ENCODE measurements at places on chromosomes 1 and 21.

DNA sequence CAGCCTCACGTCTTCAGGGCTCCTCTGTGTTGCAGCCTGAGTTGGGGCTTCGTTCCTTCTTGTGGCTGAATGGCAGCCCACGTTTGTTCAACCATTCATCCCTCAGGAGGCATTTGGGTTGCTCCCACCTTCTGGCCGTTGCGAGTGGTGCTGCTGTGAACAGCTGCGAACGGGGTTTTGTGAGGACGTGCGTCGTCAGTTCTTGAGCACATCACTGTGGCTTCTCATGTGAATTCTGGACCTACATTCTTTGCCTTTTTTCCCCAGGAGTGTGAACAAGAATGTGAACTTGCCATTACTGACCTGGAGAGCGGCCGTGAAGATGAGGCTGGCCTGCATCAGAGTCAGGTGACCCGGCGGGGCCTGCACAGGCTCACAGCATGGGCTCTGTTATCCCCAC is 21.9 kb downstream of the PCNT start:
- DNase-seq, result no peak

DNA sequence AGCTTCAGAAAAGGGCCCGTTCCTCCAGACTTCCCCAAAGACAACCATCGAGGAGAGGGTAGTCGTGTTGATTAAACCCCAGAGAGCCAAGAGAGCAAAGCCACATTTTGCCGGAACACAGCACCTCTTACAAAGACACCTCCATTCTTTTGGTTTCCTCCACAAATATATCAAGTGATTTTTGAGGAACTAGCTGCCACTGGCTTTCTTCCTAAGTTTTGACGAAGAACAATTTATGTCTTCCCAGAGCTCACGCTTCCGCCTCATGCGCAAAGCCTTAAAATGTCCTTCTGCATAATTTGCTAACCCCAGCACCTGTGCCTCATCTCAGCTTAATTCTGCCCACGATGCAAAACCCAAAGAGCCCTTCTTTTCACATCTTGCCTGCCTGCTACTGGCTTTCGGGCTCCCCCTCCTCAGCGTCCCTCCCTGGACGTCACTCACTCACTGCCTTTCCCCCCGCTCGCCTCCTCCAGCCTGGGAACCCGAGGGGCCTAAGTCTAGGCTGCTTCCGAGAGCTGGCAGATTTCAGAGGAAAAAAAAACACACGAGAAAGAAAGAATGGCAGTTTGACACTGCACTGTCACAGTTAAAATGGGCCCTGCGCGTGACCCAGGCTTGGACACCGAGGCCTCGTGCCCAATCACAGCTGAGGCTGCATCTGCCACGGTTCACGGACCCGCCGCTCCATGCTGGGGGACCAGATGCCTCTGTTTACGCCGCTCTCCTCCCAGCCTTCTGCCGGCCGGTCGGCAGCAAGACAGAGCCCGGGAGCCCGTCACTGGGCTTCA is 77.6 kb upstream of the IFNAR2 start:
- no peak for DNase-seq

DNA sequence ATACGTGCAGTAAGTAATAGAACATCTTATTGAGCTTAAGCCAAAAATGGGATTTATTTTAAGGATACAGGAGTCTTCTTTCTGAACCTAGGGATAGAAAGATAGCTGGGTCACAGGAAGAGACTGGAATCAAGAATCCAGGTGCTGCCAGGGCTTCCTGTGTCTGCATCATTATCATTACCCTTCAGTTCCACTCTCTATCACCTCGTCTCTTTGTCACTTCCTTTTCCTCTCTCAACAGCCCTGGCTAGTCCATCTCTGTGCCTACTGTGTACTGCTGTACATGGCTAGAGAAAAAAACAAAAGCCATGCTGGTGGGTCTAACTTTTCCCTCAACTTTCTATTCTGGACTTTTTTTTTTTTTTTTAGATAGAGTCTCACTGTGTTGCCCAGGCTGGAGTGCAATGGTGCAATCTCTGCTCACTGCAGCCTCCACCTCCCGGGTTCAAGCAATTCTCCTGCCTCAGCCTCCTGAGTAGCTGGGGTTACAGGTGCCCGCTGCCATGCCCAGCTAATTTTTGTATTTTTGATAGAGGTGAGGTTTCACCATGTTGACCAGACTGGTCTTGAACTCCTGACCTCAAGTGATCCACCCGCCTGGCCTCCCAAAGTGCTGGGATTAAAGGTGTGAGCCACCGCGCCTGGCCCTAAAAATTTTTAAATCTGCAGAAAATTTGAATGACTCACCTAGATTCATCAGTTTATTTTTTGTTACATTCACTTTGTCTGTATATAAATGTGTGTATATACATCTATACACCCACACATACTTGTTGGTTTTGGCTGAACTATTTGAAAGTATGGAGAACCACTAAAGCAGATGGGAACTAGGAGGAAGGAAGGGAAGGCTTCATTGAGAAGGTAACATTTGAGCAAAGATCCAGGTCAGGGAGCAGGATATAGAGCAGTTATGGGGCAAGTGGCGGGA is 31.9 kb downstream of the UBE4B start:
- no peak for DNase-seq

- no peak for DNase-seq
These were observed 43.0 kb upstream of the RAVER2 start for GRCh38 chr1:64701886-64702285.

DNA sequence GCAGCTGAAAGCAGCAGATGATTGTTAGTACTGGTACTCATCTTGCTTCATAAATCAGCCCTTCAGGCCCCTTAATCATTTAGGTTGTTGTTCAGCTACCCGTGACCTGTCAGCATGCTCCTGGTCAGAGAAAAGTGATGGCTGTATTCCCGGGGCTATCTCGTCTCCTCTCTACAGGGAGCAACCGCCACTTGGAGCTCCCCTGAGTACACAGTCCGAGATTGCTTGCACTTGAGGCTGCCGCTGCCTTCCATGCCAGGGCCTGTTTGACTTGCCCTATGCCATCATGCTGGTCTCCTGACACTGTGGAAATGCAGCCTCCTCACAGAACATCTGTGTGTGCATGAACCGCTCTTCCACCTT is 97.5 kb downstream of the SPATA46 start:
- DNase-seq, result no peak

GRCh38 chr1:28926629-28927265 is 12.4 kb downstream of the EPB41 start:
- peak; percentile 13 for DNase-seq

GRCh38 chr21:35232545-35233176 is 183.6 kb upstream of the RUNX1 start:
- DNase-seq, result no peak

DNA sequence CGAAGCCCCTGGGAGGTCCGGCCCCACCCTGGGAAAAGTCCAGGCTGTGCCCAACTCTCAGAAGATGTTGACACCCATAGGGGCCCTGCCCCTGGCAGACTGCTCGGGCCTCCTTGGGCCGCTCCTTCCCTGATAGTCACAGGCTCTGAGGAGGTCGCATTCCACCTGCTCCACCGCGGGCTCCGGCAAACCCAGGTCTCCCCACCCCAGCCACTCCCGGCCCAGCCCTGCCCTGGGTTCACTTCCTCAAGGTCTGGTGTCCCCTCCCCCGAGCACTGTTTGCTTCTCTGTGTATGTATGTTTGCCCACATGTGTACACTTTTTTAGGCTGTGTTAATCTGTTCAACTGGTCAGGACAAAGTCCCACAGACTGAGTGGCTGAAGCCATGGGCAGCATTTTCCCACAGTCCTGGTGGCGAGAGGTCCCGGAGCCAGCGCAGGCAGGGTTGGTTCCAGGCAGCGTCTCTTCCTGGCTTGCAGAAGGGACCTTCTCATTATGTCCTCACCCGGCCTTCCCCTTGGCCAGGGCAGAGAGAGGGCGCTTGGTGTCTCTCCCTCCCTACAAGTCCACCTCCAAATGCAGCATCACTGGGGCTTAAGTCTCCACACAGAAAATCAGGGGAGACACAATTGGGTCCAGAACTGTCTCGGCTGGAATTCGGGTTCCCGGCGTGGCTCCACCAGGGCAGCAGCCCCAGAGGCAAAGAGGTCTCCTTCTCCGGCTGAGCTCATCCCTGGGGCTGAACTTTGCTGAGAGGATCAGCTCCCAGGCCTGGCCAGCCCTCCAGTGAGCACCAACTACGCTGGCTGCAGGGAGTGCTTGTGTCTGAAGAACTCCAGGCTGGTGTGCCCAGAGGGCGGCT is 10.5 kb upstream of the PRXL2B start:
- DNase-seq, result no peak

- no peak for DNase-seq
These were observed 338.1 kb downstream of the SMYD3 start for GRCh38 chr1:246169019-246169418.

DNA sequence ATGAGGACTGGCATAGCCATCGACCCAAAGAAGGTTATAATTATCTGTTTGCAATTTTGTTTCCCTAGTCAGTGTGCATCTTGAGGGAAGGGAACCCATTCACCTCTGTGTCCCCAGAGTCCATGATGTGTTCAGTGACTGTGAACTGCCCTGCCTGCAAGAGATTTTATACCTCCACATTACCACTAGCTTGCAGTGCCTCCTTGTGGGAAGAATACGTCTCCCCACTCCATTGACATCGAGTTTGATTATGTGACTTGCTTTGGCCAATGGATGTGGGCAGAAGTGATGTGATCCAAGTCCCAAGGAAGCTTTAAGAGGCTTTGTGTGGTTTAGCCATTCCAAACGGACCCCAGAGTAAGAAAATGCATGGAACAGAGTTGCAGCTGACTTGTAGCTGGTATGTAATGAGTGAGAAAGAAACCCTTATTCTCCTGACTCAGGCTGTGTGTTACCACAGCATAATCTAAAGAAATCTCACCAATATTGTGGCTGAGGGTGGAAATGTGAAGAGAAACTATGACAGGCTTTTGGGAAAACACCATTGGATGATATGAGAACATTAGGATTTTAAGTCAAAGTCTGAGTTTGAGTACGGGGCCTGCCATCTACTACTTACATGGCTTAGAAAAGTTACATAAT is 47.8 kb upstream of the NRDC start:
- no peak for DNase-seq

- no peak for DNase-seq
These were observed 95.1 kb upstream of the SOD1 start for GRCh38 chr21:31564439-31564838.

- no peak for DNase-seq
These were observed 56.9 kb downstream of the CLSTN1 start for GRCh38 chr1:9766759-9767442.

DNA sequence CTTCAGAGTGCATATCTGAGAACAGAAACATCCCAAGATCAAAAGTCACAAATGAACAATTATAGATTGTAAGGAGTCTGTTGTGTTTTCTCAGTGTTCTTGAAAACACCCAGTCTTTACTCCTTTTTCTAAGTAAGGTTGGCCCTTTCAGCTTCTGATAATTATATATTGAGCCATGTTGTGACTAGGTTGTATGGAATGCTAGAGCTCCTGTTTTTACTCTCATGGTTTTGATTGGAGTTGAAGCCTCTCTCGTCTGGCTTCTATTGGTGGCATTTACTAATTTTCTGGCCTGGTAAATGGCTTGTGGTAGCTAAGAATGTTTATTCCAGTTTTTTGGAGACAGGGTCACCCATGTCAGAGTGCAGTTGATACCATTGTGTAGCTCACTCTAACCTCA is 84.7 kb downstream of the NDUFS5 start:
- DNase-seq, result no peak

DNA sequence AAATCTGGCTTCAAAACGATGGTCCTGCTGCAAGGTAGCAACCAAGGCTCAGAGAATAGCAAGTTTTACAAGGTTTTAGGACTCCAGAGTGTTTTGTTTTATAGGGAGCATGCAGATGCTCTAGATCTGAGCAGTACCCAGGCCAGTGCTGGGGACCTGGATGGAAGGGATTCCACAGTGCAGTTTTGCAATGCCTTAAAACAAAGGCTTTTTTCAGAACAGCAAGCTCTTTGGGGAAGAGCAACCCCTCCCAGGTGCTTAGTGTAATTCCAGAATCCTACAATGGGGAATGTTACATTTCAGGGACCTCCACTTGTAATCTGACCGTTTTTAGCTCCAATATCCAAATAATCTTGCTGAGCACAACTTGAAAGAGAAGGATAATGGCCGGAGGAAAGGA is 6.7 kb downstream of the ROR1 start:
- DNase-seq, result no peak

DNA sequence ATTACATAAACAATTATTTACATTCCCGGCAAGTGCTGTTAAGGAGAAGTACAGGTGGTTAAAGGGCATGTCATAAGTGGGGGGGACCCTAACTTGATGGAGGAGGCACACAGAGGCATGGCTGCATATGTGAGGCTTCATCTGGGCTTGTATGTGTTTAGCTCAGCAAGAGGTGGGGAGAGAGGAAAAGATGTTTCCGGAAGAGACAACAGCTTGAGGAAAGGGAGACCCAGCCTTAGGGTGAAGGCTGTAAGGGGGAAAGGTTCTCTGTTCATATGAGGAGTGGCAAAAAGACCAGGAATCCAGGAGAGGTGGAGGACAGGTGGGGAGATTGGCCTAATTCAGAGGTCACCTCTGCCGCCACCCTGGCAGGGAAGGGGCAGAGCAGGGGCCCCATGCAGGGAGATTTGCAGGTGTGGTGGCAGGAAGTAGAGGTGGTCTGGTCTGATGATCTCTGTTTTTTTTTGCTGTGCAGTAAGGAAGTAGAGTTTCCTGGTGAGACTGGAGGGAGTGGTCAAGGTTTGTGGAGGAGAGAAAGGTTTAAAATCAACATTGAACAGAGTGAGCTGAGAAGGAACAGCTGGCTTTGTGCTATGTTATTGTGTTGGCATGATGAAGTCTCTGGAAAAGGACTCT is 9.0 kb downstream of the TRAF5 start:
- no peak for DNase-seq

GRCh38 chr1:202135221-202135721 is 9.3 kb downstream of the ARL8A start:
- DNase-seq, result no peak

DNA sequence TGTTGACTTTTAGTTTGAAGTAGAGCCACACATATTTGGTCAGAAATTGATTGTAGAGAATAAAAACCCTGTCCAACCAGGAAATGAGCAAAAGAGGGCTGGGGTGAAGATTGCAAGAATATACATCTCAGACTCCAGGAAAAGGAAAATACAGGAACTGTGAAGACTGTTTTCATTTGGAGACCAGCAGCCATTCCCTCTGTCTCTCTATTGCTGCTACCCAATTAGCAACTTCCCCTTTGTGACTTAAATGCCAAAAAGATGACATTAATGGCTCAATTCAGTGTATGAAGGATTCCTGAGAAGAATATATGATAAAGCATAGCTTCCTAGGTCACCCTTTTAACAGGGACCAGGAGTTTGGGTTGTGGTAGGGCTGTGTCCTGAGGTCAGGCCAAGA is 31.6 kb upstream of the CEP350 start:
- DNase-seq, result no peak

GRCh38 chr1:29444782-29445729 is 208.7 kb downstream of the PTPRU start:
- DNase-seq, result no peak

- peak; percentile 21 for DNase-seq
These were observed 12.4 kb downstream of the FMOD start for GRCh38 chr1:203338335-203339036.
